ENCODE measurements at places on chromosomes 7 and 10.

DNA sequence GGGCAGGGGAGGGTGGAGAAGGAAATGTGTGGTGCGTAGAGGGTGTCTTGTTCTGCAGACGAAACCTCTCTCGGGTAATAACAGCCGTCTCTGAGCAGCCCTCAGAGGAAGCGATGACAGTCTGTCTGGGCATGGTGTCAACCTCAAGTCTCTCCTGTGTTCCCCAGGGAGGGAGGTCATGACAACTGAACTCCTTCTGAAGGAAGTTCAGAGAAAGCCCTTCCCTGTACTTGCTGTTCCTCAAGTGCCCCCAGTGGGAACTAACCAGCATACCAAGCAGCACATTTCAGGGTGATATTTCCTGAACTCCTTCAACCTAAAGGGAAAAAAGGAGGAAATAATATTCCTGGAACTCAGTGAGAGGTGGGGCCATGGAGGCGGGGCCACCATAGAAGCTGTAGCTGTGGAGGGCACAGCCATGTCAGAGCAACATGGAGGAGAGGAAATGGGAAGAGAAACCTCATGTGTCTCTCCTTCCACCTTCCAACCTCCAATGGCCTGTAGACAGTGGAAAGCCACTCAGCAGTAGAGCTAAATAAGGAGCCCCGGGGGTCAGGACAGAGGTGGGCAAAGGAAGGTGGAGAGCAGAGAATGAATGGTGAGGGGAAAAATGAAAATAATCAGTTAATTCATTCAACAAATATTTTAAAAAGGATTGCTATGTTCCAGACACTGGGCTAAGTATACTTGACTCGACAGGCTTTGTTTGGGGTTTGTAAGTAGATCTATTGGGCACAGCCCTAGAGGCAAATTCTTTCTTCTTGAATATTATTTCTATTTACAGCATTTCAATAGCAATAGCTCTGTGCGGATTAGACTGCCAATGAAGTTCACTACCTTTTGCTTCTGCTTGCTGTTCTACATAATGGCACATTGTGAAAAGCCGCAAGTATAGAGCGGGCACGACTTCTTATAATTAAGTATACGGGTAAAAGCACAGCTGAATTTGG lies 61.0 kb upstream of the AOAH start:
- H3K4me1 ChIP-seq, result no peaks in the 10 kb centered on the region
- no peak overlapping the region for H3K4me3 ChIP-seq
- no peaks in the 10 kb centered on the region for H3K27me3 ChIP-seq
- H3K36me3 ChIP-seq, result no peaks in the 10 kb centered on the region
- H3K27ac ChIP-seq, result no peak overlapping the region

GRCh38 chr10:64288404-64288803 lies 767.2 kb downstream of the REEP3 start:
- no peak for DNase-seq
- no peaks in the 10 kb centered on the region for H3K36me3 ChIP-seq
- H3K4me3 ChIP-seq, result no peak overlapping the region
- no peaks in the 10 kb centered on the region for H3K27me3 ChIP-seq

DNA sequence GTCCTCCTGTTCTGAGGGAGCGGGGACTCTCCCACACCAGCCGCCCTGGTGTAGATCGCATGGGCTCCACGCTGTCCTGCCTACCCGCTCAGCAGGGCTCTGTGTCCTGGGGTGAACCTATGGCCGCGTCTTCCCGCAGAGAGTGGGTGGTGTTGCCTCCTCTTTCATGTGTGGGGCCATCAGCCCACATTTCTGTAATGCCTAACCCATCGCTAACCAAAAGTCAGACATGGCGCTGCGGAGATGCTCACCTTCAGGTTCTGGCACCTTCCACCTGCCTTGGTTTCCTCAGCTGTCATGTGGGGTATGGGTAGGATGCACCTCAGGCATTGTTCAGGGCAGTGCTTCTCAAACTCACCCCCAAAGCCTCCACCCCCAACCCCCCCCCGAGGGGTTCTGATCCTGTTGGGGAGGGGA lies 50.5 kb upstream of the CAMK2B start:
- peaks cover 48% of the 10 kb centered on the region for H3K4me1 ChIP-seq
- no peaks in the 10 kb centered on the region for H3K27me3 ChIP-seq

GRCh38 chr10:97121041-97121440 lies 64.7 kb downstream of the SLIT1 start:
- no peak overlapping the region for H3K27ac ChIP-seq
- no peak overlapping the region for H3K4me3 ChIP-seq
- no peaks in the 10 kb centered on the region for H3K36me3 ChIP-seq
- DNase-seq, result no peak

GRCh38 chr10:27661514-27662286 lies 83.9 kb downstream of the MKX start:
- H3K4me3 ChIP-seq, result no peak overlapping the region
- peaks cover 48% of the 10 kb centered on the region for H3K4me1 ChIP-seq
- DNase-seq, result peak; percentile 70
- no peaks in the 10 kb centered on the region for H3K36me3 ChIP-seq
- peak overlapping the region; percentile 19 for H3K27ac ChIP-seq
- no peaks in the 10 kb centered on the region for H3K27me3 ChIP-seq

- H3K27me3 ChIP-seq, result no peaks in the 10 kb centered on the region
- DNase-seq, result no peak
- H3K4me3 ChIP-seq, result no peak overlapping the region
- no peak overlapping the region for H3K27ac ChIP-seq
- H3K4me1 ChIP-seq, result peaks cover 7% of the 10 kb centered on the region
These were observed 563.0 kb upstream of the SEMA3D start for GRCh38 chr7:85749696-85750453.

DNA sequence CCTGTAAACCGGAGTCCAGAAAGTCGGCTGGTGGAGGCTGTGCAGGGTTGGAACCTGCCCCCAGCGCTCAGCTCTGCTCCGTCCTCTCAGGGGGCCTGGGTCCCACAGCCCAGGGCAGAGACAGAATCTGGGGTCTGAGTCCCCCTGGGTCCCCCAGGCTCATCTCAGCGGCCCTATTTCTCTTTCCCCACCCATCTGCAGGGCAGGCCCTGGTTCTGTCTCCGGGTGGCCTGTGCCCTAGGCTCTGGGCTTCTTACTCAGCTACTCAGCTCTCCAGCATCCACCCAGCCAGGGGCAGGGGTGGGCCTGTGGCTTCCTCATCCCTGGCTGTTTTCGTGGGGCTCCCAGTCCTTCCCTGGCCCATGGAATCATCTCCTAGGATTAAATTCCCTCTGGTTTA lies 183.4 kb downstream of the ADARB2 start:
- no peaks in the 10 kb centered on the region for H3K36me3 ChIP-seq
- no peaks in the 10 kb centered on the region for H3K27me3 ChIP-seq
- DNase-seq, result no peak
- no peak overlapping the region for H3K4me3 ChIP-seq
- no peaks in the 10 kb centered on the region for H3K4me1 ChIP-seq

GRCh38 chr7:158710651-158711102 lies 6.1 kb upstream of the NCAPG2 start:
- no peaks in the 10 kb centered on the region for H3K27me3 ChIP-seq
- H3K4me1 ChIP-seq, result peaks cover 13% of the 10 kb centered on the region
- H3K4me3 ChIP-seq, result no peak overlapping the region
- H3K27ac ChIP-seq, result no peak overlapping the region
- peak; percentile 76 for DNase-seq

GRCh38 chr7:326273-326672 lies 36.3 kb downstream of the FOXL3 start:
- H3K4me3 ChIP-seq, result no peak overlapping the region
- no peak for DNase-seq
- peaks cover 24% of the 10 kb centered on the region for H3K27me3 ChIP-seq
- no peaks in the 10 kb centered on the region for H3K4me1 ChIP-seq
- H3K36me3 ChIP-seq, result no peaks in the 10 kb centered on the region

GRCh38 chr10:53846809-53847208 lies 954.2 kb downstream of the PCDH15 start:
- H3K27me3 ChIP-seq, result no peaks in the 10 kb centered on the region
- peak; percentile 7 for DNase-seq
- H3K27ac ChIP-seq, result no peak overlapping the region
- no peaks in the 10 kb centered on the region for H3K36me3 ChIP-seq
- no peak overlapping the region for H3K4me3 ChIP-seq

DNA sequence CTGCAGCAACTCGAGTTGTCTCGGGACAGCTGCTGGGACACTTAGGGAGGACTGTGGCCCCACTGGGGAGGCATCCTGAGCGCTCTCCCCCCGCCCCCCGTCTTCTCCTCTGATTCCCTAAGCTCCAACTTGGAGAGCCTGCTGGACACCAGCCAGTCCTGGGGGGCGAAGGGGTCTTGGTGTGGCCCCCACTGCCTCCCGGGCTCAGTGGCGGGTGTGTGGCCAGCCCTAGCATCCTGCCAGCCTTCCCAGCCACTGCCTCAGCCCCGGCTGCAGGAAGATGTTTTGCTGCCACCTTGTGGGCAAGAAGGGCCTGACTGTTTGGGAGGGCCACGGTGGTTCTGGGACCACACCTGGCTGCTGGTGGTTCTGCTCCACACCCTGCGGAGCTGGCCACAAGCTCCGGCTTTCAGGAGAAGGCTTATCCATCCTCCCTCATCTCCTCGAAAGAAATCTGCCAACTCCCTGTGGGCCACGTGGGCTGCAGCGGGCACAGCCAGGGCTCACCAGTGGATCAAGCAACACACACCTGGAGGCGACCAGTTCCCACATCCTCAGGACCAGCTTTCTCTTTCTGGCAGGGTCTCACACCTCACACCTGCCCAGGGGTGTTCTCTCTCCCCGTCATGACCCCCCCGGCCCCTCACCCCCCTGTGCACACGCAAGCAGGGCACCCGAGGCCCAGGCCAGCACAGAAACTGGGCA lies 24.8 kb downstream of the AGAP3 start:
- H3K4me3 ChIP-seq, result no peak overlapping the region
- no peak overlapping the region for H3K27ac ChIP-seq
- H3K36me3 ChIP-seq, result no peaks in the 10 kb centered on the region
- DNase-seq, result peak; percentile 86
- no peaks in the 10 kb centered on the region for H3K27me3 ChIP-seq

- no peaks in the 10 kb centered on the region for H3K27me3 ChIP-seq
- H3K4me3 ChIP-seq, result no peak overlapping the region
- DNase-seq, result no peak
- H3K27ac ChIP-seq, result no peak overlapping the region
- H3K4me1 ChIP-seq, result peaks cover 33% of the 10 kb centered on the region
- H3K36me3 ChIP-seq, result no peaks in the 10 kb centered on the region
These were observed 26.3 kb downstream of the ARL5B start for GRCh38 chr10:18685555-18685954.

DNA sequence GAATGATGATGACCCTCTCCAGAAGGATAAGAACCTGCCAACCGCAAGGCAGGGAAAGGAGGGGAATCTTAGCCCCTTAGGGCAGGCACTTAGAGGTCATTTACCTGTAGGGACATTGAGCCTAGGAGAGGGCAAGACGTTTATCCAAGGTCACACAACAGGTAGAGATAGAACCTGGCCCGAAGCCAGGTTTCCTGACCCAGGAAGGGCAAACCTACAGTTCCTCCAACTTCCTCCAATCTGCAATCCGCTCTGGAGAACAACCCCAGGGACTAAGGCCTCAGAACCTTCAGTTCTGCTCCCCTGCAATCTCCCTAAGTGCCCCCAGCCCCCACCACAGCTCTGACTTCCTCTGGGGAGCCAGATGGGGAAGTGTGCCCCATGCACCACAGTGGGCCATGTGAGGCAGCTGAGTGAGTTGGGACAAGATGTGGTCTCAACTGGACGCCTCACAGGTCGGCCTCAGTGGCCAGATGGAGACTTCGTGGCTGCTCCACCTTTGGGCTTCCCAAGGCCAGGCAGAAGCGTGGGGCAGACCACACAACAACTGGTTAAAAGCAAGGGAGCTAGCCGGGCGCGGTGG lies 1.4 kb upstream of the PSAP start:
- H3K27ac ChIP-seq, result no peak overlapping the region
- H3K4me3 ChIP-seq, result no peak overlapping the region
- no peak for DNase-seq
- H3K27me3 ChIP-seq, result no peaks in the 10 kb centered on the region
- H3K36me3 ChIP-seq, result no peaks in the 10 kb centered on the region

DNA sequence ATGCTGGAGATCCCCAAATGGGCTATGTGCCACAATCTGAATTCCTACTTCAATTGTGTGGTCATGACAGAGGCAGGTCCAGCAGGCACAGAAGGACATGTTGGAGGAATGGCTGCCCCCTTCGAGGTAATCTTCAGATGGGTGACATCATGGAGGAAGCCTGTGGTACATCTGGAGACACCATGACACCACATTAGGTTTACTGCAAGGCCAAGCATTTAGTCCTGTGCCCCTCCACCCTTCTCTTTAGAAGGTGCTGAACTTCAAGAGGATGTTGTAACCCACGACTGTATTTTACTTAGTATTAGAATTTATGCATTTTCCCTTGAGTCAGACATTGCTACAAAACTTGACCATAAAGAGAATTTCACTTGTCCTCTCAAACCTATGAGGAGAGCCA lies 75.1 kb upstream of the DDC start:
- no peak overlapping the region for H3K4me3 ChIP-seq
- no peaks in the 10 kb centered on the region for H3K4me1 ChIP-seq
- no peak overlapping the region for H3K27ac ChIP-seq
- H3K36me3 ChIP-seq, result no peaks in the 10 kb centered on the region
- no peaks in the 10 kb centered on the region for H3K27me3 ChIP-seq
- DNase-seq, result no peak

DNA sequence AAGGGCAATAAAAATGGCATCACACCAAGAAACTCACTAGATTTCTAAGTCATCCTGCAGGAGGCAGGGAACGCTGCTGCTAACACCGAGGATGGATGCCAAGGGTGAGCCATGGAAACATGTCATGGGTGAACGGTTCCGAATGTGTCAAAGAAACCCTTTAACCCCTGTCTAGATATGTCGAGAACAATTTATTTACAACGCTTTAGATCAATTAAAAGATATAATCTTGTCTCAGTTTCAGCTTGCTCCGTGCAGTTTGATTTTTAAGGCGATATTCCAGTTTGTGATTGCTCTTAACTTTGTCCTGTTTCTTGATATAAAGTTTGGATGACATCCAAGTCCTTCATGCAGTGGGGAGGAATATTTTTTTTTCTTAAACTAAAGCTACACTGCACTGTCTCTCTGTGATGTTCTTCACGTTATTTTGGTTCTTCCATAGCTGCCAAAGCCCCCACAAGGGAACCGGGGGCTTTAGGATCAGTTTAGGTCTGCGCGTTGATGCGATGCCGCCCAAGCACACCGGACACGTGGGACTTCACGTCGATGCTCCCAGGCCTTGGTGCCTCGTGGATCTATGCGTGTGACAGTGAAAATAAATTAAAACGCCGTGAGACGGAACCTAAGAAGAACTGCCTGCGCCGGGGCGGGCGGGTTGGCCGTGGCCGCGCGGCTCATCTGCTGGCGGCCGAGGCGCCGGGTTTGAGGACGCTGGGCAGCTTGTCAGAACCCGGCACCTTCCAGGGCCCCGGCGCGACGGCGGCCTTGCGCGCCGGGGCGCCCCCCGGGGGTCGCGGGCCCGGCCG lies 220.3 kb downstream of the PHTF2 start:
- peak overlapping the region; percentile 45 for H3K27ac ChIP-seq
- no peaks in the 10 kb centered on the region for H3K36me3 ChIP-seq
- peaks cover 25% of the 10 kb centered on the region for H3K4me1 ChIP-seq
- DNase-seq, result peak; percentile 89
- H3K27me3 ChIP-seq, result no peaks in the 10 kb centered on the region

- H3K4me1 ChIP-seq, result no peaks in the 10 kb centered on the region
- H3K4me3 ChIP-seq, result no peak overlapping the region
- H3K27ac ChIP-seq, result no peak overlapping the region
- no peaks in the 10 kb centered on the region for H3K36me3 ChIP-seq
These were observed 833 bp upstream of the PNLIPRP1 start for GRCh38 chr10:116589926-116590325.
